ENCODE measurements at places on chromosomes 11 and 22. TPM values are rescaled to one million over a fixed set of nuclear protein-coding genes. Genes with fewer than 3 reads are reported as not detected.

The ANKK1 gene
- total RNA-seq: 0.36 TPM

The TUB gene
- total RNA-seq: 28.8 TPM

The ANO5 gene
- 4.1 TPM for total RNA-seq

DNA sequence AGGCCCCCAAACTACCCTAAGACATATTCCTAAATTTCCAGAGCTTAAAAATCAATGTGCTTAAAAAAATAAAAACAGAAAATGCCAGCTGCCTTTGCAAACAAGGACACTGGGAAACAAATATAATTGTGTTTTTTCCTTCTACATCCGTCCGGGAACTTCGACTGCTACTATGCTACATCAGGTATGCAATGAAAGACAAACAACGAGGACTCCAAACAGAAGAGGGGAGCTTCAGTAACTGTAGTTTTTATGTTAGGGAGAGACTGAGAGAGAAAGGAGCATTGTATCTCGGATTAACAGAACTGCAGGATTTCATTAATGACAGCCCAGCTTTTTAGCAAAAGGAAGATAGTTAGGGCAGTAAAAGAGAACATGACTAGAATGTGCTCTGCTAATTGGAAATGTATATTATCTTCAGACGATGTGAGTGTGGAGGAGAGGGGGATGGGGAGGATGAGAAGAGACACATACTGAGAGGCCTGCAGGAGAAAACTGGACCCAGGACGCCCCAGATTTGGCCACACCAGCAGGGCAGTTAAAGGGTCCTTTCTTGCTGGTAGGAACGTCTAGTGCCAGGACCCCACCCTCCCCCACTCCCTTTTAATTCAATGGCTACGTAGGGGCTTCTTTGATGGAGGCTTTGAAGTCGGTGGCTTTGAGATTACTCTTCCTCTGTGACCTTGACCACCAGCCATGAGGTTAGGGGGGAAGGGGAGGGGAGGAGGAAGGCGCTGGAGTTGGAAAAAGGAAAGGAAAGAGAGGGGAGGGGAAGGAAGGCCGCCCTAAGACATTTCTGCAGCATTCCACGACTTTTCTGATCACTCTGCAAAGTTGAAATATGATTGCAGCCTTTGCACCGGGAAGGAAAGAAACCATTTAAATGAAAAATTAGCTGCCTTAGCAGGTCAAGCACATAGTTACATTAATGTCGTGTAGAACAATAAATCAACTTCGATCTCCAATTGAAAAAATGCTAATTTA lies 187.1 kb downstream of the BLID start:
- H3K4me1 ChIP-seq: peaks cover 29% of the 10 kb centered on the region
- no peak for DNase-seq
- peaks cover 16% of the 10 kb centered on the region for H3K27me3 ChIP-seq
- H3K36me3 ChIP-seq: no peaks in the 10 kb centered on the region
- no peak overlapping the region for H3K27ac ChIP-seq

- peak; percentile 72 for DNase-seq
- no peak overlapping the region for H3K27ac ChIP-seq
- peaks cover 34% of the 10 kb centered on the region for H3K27me3 ChIP-seq
- peaks cover 14% of the 10 kb centered on the region for H3K4me1 ChIP-seq
- H3K4me3 ChIP-seq: no peak overlapping the region
Observed at GRCh38 chr11:36744375-36745168, 146.5 kb upstream of the RAG2 start.

- DNase-seq: no peak
- no peaks in the 10 kb centered on the region for H3K27me3 ChIP-seq
- H3K4me1 ChIP-seq: no peaks in the 10 kb centered on the region
- H3K27ac ChIP-seq: no peak overlapping the region
- no peak overlapping the region for H3K4me3 ChIP-seq
Observed at GRCh38 chr11:61454520-61454919, 24.6 kb downstream of the SDHAF2 start.

All from type B pancreatic cell (in vitro differentiated cells).